ENCODE measurements at places on chromosomes 1 and 21. TPM values are rescaled to one million over a fixed set of nuclear protein-coding genes. Genes with fewer than 3 reads are reported as not detected.

C8A gene
- not detected for total RNA-seq

DNA sequence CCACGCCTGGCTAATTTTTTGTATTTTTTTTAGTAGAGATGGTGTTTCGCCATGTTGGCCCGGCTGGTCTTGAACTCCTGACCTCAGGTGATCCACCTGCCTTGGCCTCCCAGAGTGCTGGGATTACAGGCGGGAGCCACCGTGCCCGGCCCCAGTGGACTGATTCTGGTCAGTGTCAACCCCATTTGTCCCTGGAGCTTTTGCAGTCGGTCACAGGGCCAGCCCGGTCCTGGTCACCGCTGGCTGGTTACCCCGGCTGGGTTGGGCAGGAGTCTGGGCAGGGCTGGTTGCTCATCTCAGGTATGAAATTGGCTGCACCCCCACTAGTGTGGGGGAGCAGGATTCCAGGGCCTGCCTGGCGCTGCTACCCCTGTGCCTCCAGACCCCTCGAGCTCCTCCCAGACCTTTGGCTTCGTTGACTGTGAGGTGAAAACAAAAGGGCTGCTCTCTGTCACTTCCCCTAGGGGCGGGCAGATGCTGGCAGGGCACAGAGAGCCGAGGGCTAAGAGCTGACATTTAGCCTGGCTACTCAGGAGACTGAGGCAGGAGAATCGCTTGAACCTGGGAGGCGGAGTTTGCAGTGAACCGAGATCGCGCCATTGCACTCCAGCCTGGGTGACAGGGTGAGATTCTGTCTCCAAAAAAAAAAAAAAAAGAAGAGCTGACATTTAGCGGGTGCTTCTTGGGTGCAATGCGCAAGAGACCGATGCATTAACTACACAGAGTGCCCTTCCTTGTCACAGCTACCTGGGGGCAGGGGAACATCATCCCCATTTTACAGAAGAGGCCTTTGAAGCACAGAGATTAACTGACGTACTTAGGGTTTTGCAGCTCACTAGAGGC lies 10.6 kb downstream of the TNFRSF1B start:
- DNase-seq = no peak

- DNase-seq = no peak
Observed at GRCh38 chr1:33089457-33089856, 8.5 kb downstream of the AZIN2 start.

DNA sequence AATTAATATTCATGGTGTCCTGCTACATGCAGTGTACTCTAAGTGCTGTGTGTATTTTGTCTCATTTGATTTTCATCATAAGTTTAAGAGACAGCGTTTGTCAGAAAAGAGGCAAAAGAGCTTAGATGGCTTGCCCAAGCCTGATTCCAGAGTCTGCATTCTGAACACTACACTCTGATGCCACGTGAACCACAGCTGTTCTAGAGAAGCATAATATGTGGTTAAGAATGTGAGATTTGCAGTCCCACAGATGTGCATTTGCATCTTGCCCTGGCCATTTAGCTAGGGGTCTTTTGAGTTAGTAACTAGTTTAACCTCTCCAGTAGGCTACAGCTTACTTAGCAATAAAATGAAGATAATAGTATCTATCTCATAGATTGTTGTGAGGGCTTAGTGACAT lies 9.2 kb upstream of the GADD45A start:
- no peak for DNase-seq

- DNase-seq = peak; percentile 82
Observed at GRCh38 chr21:44012474-44013379, 618 bp downstream of the TRAPPC10 start.

RORC gene
- 21.7 TPM for total RNA-seq

DNA sequence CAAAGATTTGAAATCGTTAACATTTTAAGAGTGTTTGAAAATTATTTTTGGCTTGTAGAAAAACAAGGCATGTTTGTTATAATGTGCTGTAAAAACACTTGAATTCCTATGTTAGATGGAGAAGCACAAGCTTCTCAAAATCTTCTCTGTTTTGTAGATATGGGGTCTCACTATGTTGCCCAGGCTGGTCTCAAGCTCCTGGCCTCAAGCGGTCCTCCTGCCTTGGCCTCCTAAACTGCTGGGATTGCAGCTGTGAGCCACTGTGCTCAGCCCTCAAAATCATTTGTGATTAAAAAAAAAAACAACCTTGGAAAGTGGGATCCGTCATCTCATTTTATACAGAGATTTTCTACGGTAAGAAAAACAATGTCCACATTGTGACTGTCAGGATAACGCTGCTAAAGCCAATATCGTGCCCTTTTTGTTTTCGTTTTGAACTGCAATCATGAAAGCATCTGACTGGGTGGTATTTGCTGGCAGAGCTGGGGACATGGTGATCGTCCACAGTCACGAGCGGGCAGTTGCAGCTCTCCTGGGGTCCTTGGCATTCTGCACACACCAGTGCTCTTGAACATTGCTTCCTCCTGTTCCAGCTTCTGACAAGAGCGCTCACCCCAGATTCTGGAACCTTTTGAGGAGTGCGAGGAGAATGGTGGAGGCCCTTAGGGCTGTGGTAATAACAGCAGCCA lies 112.5 kb downstream of the PGBD5 start:
- no peak for DNase-seq

DNA sequence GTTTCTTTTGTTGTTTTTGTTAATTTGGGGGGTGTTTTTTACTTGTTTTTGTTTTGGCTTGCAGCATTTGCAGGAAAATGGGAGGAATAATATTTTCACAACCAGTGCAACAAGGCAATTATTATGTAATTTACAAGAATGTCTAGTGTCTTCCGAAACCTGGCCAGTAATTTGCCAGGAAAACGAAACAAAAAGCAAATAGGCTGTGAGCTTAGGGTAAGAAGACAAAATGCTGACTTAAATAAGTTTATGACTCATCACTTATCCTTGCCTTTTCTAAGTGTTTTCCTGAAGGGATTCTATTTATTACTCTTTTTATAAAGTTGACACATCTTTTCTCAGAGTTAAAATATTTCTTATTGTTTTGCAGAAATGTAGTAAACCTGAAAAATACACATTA lies 49.8 kb downstream of the KCNT2 start:
- no peak for DNase-seq

GRCh38 chr1:36740446-36740845 lies 257.7 kb upstream of the CSF3R start:
- DNase-seq = no peak

TNFRSF9 gene
- 0.47 TPM for total RNA-seq

- DNase-seq = no peak
Observed at GRCh38 chr1:116690849-116691406, 23.4 kb upstream of the IGSF3 start.

KIF26B gene
- 1.2 TPM for total RNA-seq

- DNase-seq = no peak
Observed at GRCh38 chr1:161928056-161928455, 95.6 kb downstream of the OLFML2B start.

DNA sequence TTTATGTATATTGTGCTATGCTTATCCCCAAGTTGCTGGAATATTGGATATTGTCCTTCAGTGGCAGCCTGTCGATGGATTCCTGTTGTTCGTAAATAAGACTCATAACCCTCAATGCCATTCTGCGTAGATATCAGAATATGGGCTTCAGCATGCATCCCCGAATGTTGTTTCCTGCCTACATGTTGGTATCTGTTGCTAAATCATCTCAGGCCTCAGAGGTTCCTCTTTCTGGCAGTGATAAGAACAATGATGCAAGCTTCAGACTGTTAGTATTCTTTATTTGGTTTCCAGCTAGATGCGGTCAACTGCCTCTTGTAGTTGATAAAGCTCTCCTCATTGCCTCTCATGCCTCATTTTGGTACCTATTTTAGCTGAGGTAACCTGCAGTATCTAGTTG lies 2082.6 kb downstream of the MRPL39 start:
- DNase-seq = no peak

CTSK gene
- total RNA-seq = 29.4 TPM

NCMAP gene
- 9.2 TPM for total RNA-seq

DNA sequence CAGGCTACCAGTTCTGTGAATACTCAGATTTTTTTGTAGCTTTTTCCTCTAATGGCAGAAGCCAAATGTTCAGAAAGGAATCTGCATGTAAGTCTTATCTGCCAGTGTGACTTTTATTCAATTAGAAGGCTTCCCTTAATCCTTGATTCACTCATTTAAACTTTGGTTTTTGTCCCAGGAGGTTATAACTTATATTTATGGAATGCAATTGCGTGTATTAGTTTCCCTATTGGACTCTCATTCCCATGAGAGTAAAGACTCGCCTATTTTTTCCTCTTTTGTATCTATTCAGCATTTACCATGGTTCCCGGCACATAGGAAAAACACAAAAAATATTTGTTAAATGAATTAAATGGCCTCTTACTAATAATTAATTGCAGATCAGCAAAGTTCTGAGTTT lies 3.5 kb downstream of the NTMT2 start:
- no peak for DNase-seq

ADAMTS1 gene
- total RNA-seq = 59.3 TPM

DNA sequence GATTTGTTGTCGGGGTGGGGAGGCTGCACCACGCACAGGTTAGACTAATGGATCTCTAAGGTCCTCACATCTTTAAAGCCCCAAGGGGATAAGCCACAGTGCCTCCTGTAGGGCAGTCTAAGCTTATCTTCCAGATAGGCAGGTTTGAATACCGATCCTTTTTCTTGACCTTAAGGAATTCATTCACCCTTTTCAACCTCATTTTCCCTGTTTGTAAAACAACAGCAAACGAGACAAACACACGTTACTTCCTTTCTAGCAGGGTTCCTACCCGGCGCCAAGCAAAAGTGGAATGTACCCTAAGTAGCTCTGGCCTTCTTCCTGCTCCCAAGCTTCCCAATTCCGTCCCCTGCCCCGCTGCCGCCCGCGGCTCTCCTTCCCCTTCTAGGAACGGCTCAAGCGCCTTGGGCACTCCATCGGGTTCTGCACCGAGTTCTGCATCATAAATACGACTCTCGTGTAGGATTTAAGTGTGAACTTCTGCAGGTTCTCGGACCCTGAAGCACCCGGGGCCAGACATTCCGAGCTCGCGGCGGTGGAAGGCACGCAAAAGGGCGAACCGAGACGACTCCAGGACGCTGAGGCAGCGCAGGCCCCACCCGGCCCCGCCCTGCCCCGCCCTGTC lies 548 bp upstream of the CDC20 start:
- no peak for DNase-seq

GRCh38 chr1:94727846-94728715 lies 92.1 kb upstream of the SLC44A3 start:
- DNase-seq = no peak

KRTAP12-2 gene
- not detected for total RNA-seq

FAM76A gene
- total RNA-seq = 18.0 TPM

HHAT gene
- 5.3 TPM for total RNA-seq

RNF187 gene
- total RNA-seq = 79.8 TPM

PHC2 gene
- total RNA-seq = 105 TPM

DNA sequence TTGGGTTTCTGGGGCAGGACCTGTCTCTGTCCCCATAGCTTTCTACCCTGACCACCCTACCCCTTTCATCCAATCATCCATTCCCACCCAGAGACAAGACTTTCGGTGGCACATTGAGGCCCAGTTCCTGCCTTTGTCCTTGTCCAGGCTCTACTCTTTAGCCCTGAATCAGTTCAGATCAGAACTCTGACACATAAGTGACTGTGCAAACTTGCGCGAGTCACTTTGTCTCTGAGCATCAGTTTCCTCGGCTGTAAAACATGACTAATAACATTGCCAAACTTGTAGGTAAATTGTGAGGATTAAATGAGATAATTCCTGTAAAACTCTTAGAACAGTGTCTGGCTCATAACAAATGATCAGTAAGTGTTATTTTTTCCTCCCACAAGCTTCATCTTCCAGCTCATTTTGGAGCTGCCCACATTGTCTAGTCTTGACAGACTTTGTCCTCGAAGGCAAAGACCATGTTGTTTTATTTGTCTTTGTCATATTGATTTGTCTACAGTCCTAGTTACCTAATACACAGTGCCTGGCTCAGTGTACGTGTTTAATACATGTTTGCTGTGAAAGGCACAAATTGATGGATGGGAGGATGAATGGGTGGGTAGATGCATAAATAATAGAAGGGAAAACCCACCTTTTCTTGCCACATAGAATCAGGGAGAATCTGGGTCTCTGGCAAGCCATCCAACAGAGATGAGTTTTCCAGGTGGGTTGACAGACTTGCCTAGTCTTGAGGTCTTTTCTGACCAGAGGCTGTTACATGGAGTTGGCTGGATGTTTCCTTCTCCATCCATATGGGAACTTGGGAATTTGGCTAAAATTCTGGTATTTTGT lies 262.9 kb downstream of the OMA1 start:
- DNase-seq = no peak

SLC25A44 gene
- 17.7 TPM for total RNA-seq

DNA sequence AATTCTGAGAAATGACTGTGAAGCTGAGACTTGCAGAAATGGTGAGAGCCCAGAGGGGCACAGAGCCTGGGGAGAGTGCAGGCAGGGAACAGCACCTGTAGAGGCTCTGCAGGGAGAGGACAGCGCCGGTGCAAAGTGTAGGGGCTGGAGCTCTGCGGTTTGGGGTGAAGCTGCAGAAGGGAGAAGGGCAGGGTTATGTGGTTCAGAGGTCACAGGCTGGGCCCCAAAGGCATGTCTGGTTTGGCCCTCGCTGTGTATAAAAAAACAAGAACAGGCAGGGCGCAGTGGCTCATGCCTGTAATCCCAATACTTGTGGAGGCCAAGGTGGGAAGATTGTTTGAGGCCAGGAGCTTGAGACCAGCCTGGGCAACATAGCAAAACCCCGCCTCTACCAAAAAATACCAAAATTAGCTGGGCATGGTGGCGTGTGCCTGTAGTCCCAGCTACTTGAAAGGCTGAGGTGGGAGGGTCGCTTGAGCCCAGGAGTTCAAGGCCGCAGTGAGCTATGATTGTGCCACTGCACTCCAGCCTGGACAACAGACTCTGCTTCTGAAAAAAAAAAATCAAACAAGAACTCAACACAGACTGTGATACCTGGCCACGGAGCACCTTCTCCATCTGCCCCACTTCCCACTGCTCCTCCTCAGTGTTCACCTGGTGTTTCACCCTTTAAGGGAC lies 29.1 kb downstream of the SERINC2 start:
- DNase-seq = no peak

- no peak for DNase-seq
Observed at GRCh38 chr1:29525941-29526340, 289.6 kb downstream of the PTPRU start.

DNA sequence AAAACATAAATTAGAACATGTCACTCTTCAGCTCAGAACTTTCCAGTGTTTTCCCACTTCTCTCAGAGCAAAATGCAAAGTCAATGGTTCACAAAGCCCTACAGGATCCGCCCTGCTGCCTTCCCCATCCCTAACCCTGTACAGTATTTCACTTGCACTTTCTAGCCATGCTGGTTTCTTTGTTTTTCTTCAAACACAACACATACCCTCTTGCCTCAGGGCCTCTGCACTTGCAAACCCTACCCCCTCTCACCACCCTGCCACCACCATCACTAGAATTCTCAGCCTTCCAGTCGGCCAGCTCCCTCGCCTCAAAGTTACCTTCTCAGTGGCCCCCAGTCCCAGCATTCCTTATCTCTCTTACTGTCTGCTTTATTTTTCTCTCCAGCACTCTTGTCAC lies 17.6 kb downstream of the TEX35 start:
- no peak for DNase-seq

DNA sequence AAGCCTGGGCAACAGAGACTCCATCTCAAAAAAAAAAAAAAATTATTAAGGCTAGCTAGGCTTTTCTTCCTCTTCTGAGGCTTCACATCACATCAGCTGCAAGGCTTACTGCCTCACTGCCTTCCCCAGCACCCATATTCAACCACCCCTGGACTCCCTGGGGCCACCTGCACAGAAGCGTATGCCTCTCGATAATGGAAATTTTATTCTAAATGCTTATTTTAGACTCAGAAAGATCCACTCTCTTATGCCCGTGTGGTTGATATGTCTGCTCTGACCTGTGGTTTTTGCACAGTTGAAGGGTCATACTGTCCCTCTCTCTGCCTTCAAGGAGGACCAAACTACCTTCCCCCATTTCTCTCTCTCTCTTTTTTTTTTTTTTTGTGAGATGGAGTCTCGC lies 1.5 kb upstream of the FCRLA start:
- DNase-seq = no peak

NPHP4 gene
- 16.1 TPM for total RNA-seq

HES4 gene
- total RNA-seq = 21.4 TPM
